GM04503 (cell line): ENCODE measurements at places on chromosomes 5 and 9.

GRCh38 chr5:159903131-159903530, 13.2 kb upstream of the ADRA1B start:
- no peak for DNase-seq

GRCh38 chr5:18503797-18504328, 869.6 kb downstream of the TAF11L14 start:
- no peak for DNase-seq

DNA sequence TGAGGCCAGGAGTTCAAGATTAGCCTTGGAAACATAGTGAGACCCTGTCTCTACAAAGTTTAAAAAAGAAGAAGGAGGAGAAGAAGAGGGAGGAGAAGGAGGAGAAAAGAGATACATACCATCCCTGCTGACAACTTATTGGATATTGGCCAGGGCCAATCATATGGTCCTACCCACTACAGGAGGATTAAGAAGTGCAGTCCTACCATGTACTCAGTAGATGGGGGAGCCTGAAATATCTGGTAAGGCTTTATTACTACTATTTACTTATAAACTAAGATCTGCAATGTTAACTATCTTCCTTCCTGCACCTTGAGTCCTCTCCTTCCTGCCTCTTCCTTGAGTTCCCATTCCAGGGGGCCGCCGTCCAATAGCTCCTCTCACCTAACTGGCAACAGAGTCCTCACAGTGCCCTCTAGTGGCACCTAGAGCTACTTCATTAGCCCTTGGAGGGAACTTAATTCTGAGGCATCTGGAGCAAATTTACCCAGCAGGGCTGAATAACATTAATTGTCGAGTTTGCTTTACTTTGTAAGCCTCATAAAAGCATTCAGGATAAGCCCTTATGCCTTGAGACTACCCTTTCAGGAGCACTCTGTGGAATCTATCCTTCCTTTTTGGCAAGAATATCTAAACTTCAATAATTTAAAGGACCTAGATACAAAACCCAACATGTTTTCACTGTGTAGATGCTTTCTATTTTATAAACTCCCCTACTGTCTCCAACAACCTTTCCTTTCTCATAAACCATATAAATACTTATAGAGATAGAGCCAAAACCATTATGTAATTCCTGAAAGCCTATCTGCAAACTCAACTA, 39.1 kb upstream of the RANBP6 start:
- DNase-seq, result peak; percentile 11

GRCh38 chr5:142913728-142914338, 143.7 kb downstream of the ARHGAP26 start:
- DNase-seq, result no peak

- DNase-seq, result no peak
Observed at GRCh38 chr5:76319673-76320072, 83.4 kb upstream of the IQGAP2 start.

DNA sequence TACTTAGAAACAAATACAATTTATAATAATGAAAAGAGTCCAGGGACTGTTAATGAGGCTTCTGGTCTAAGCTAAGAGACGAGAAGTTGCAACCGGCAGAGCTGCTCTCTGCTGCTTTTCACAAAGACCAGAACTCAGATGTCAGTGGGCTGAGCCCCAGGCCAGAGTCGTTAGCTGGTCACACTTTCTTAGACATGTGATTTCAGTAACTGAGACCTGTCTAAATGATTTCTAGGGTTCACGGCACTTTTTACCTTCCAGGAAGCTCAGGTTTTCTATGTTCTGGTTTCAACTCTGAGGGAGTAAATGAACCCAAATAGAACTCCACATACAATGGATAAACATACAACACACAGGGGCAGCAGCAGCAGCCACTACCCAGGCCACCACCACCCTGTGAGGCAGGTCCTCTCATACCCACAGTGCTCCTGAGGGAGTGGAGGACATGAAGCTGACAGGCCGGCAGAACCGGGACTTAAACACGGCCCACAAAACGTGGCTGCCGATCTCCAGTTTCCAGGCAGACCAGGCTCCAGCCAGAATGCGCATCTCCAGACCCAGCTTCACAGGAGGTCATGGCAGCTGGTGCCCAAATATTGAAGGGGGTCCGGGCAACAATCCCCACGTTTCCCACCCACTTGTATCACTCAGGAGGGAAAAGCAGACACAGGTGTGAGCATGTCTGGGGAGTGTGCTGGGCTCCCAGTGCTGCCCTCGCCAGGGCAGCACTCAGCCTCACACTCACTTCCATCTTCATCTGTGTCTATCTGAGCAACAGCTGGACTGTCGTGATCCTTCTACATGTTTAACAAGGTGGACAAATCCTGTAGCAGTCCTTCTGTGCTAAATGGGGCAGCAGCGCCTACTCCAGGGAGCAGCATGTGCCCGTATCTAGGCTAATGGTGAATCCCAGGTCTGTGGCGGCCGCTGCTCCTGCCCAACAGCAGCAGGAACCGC, 38.8 kb downstream of the IARS1 start:
- no peak for DNase-seq

DNA sequence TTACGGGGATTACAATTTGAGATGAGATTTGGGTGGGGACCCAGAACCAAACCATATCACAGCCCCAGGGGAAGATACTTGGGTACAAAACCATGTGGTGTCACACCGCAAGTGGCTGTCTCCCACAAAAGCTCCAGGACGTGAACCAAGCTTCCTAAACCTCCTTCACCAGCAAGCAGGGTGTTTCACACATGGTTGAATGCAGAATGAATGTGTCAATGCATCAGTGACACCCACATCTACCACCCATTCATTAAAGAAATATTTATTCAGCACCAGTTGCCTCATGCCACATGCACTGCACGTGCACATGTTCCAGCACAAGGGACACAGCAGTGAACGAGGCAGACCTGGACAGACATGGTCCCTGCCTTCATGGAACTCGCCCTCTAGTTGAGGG, 70.9 kb upstream of the SPOCK1 start:
- no peak for DNase-seq

GRCh38 chr9:118829334-118829733, 539.9 kb downstream of the BRINP1 start:
- no peak for DNase-seq

DNA sequence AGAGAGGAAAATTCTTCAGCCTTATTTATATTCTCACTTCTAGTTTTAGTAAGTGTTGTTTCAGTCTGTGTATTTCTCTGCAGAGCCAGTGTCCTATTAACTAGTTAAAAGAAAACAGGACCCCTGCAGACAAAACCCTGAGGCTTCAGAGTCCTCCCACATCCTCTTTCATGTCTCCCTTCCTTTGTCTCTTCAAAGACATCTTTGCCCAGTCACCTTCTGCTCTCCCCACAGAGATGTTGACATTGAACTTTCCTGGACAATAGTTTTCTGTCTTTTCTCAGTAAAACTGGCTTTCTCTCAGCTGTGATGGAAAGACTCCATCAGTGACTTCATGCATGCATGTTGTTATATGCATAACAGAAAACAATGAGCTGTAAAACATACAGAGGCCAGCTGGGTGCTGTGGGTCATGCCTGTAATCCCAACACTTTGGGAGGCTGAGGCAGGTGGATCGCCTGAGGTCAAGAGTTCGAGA, 20.2 kb downstream of the GRAMD2B start:
- no peak for DNase-seq

DNA sequence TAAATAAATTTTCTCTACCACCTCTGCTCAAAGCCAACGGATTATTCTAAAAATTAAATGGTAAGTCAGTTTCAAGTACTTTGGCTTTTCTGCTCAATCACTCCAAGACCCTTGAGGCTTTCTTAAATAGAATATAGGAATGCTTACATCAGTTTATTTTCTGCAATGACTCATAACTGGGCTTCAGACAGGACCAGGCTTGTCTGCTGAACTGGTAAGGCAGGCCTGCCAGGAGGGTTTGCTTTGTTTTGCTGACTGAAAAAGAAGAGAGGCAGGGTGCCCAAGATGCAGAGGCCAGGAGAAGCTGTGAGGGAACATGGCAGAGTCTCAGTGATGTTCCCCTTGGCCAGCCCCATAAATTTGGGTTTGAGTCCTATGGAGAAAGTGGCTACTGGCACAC, 60.3 kb upstream of the EPB41L4A start:
- DNase-seq, result peak; percentile 9

DNA sequence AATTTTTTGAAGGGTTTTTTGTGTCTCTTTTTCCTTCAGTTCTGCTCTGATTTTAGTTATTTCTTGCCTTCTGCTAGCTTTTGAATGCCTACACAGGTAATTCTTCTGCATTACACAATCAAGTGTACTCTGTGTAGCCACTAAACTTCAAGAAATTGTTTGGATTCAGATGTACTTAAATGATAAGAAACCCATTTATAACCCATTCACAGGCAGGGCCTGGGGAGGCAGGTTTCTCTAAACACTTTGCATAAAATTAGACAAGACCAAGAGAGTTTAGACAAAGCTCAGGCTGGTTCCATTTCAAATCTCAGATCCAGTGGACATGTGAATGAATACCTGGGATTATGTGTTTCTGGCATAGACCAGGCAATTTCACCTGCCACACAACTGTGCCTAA, 41.3 kb upstream of the SEMA5A start:
- DNase-seq, result no peak

- no peak for DNase-seq
Observed at GRCh38 chr5:155258161-155258560, 244.6 kb downstream of the KIF4B start.

DNA sequence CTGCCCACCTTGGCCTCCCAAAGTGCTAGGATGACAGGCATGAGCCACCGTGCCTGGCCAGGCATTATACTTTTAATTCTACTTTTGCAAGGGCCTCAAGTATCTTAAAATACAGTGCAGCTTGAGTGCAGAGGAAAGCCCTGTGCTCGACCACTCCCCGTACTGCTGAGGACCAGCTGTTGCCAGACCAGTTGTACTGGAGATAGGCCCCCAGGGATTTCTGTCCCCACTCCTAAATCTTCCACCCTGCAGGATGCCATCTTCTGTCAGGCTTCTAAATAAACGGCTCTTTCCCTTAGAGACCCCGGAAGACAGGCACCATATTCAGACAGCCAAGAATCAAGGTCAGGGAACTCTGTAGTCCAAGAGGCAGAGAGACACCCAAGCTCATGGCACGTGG, 16.6 kb upstream of the PSMD5 start:
- DNase-seq, result no peak

GRCh38 chr9:16637218-16637617, 233.3 kb downstream of the BNC2 start:
- no peak for DNase-seq

DNA sequence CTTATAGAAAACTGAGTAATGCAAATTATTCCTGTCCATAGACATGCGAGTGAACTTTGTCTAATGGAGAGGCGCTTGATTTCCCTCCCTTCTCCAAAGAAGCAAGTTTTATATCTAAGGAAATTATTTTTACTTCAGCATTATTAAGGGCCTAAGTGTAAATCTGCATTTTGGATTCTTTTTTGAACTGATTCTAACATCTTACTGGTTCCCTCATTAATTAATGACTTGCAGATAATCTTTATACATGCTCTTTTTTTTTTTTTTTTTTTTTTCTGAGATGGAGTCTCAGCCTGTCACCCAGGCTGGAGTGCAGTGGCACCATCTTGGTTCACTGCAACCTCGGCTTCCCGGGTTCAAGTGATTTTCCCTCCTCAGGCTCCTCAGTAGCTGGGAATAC, 209.5 kb downstream of the TLE4 start:
- DNase-seq, result no peak

DNA sequence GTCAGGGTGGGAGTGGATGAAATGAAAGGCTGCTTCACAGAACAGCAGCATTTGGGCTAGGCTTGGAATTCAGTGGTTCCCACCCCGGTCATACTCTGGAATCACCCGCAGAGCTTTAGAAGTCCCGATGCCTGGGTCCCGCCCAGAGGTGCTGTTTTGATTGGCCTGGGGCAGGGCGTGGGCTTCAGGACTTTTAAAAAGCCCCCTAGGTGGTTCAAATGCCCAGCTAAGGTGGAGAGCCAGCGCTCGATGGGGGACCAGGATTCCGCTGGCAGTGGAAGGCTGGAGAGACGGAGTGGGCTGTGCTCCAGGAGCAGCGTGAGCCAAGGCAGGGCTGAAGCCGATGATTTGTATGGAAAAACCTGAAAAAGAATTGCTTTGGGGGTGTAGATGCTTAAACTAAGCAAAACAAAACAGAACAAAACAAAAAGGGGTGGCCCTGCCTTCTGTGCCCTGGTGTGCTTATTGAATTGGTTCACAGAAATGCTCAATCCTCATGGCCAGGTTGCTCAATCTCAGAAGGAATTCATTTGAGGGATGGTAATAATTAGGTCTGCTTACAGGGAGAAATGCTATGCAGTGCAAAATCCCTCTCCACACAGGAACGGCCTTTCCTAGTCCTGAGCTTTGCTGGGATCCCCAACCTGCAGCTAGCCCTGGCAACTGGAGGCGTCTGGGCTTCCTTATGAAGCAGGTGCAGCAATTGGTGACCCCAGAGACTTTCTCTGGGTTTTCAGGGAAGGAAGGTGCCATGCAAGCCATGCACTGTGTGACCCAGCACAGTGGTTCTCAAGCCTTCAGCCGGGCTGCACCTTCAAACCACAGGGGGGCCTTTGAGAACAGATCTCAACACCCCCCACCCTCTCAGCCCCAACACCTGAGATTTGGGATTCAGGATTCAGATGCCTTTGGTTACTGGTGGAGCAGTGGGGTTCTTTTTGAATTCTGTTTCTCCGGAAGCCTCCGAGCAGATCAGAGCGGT, 174.0 kb upstream of the ZNF618 start:
- peak; percentile 18 for DNase-seq

- no peak for DNase-seq
Observed at GRCh38 chr5:111132731-111133435, 40.7 kb downstream of the WDR36 start.

- DNase-seq, result no peak
Observed at GRCh38 chr9:116928884-116929283, 241.8 kb downstream of the TRIM32 start.

- no peak for DNase-seq
Observed at GRCh38 chr9:106846857-106847256, 16.1 kb upstream of the ZNF462 start.

DNA sequence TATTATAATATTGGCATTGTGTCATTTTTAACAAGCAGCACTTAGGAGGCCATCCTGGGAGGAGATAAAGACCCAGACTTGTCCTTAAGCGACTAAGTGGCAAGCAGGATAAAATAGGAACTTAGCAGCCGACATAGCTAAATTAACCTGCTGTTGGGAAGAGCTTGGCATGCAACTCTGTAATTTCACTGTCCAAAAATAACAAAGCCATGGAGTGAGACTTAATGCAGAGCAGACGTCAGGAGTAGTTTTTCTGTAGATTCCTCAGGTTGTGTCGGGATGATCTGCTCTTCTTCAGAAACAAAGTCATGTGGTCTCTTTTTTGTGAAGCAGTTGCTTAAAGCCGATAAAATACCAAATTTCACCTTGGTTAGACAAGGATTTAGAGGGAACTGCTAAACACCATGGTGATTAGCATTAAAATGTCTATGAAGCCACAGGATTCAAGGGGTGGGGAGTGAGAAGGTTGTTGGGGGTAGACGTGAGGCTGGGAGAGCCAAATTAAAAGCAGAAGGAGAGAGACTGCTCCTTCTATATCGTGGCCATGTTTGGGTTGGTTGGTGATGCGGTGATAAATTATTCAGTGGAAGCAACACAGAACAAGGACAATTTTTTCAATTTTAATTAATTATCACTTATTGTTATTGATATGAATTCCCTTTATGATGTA, 303.0 kb downstream of the CSNK1G3 start:
- DNase-seq, result no peak

- DNase-seq, result peak; percentile 1
Observed at GRCh38 chr9:85741095-85741874, 469 bp downstream of the AGTPBP1 start.

- DNase-seq, result no peak
Observed at GRCh38 chr5:90792725-90793124, 234.1 kb downstream of the ADGRV1 start.
